ENCODE measurements at places on chromosomes 2 and 18. TPM values are rescaled to one million over a fixed set of nuclear protein-coding genes. Genes with fewer than 3 reads are reported as not detected.

GRCh38 chr18:56825321-56825720 is 174.2 kb downstream of the WDR7 start:
- no peak for DNase-seq
- H3K4me1 ChIP-seq: peaks cover 5% of the 10 kb centered on the region
- no peaks in the 10 kb centered on the region for H3K27me3 ChIP-seq
- no peak overlapping the region for H3K4me3 ChIP-seq
- H3K36me3 ChIP-seq: no peaks in the 10 kb centered on the region
- H3K27ac ChIP-seq: no peak overlapping the region

Gene SLC5A7
- total RNA-seq: not detected

Gene POMC
- total RNA-seq: 0.59 TPM

Gene TOGARAM2
- 0.72 TPM for total RNA-seq

Gene TMEM169
- 0.88 TPM for total RNA-seq

DNA sequence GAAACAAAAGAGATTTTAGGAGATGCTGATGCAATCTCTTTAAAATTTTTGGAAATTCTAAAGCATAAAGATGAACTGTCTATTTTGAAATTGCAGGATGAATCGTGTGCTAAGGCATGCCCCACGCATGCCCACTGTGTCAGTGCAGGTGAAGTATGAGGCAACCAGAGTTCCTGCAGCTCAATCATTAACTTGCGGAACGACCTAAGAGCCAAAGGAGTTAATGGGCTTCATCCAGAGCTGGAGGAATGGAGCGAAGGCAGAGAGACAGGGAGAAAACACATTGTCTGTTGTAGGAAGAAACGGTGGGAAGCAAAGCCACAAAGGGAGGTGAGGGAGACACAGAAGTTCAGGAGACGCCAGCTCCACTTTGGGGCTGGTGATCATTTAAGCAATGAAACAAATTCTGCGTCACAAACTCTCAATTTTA is 265.2 kb downstream of the CCDC85A start:
- H3K27ac ChIP-seq: no peak overlapping the region
- no peaks in the 10 kb centered on the region for H3K27me3 ChIP-seq
- H3K4me1 ChIP-seq: no peaks in the 10 kb centered on the region
- no peak for DNase-seq

Gene C1QL2
- total RNA-seq: not detected

DNA sequence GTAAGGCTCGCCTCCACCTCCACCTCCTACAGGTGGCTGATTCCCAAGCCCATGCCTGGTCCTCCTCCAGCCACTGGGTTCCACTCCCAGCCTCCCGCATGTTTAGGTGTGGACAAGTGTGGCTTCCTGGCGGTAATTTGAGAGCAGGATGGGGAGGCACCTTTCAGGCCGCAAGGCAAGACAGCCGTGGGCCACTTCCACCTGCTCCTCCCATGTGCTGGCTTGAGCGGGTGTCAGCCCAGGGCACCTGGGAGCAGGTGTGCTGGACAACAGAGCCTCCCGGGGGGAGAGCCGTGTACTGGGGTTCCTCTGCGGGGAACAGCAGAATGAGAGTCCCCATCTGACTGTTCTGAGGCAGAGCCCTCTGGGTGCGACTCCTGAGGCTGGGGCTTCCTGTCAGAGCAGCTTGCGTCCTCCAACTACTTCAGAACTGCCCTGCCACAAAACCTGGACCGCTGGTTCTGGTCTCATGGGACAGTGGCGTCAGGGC is 83.9 kb downstream of the TPO start:
- DNase-seq: peak; percentile 44
- H3K4me1 ChIP-seq: no peaks in the 10 kb centered on the region
- no peaks in the 10 kb centered on the region for H3K27me3 ChIP-seq
- H3K4me3 ChIP-seq: no peak overlapping the region

Gene ZNF892
- 6.5 TPM for total RNA-seq

Gene CDK5R2
- total RNA-seq: not detected

GRCh38 chr2:62787386-62787785 is 81.9 kb downstream of the EHBP1 start:
- H3K4me1 ChIP-seq: peaks cover 10% of the 10 kb centered on the region
- no peak for DNase-seq
- H3K27me3 ChIP-seq: no peaks in the 10 kb centered on the region
- H3K27ac ChIP-seq: no peak overlapping the region
- no peaks in the 10 kb centered on the region for H3K36me3 ChIP-seq
- H3K4me3 ChIP-seq: no peak overlapping the region

Gene POTEF
- total RNA-seq: 0.29 TPM

Gene ASB18
- total RNA-seq: under 0.01 TPM

GRCh38 chr2:8277921-8278571 is 403.8 kb upstream of the ID2 start:
- DNase-seq: no peak
- no peaks in the 10 kb centered on the region for H3K27me3 ChIP-seq
- no peaks in the 10 kb centered on the region for H3K4me1 ChIP-seq
- H3K27ac ChIP-seq: no peak overlapping the region

Gene FAM117B
- total RNA-seq: 3.2 TPM

Gene ANKRD23
- total RNA-seq: 1.8 TPM

DNA sequence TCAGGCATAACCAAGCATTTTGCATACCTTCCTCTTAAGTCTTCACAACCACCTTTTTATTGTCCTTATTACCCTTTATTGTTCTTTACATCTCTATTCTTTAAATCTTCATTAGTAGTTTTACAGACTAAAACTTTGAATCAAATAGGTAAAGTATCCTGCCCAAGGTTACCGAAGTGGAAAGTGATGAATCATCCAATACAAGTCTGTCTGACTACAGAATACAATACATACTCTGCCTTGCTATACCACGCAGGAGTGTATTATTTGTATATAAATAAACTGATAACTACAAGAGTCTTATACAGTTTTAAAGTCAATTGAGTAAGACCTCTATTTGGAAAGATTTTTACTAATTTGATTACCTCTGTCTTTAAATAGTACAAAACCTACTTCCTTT is 196.0 kb downstream of the ZEB2 start:
- H3K27ac ChIP-seq: no peak overlapping the region
- H3K4me1 ChIP-seq: peaks cover 17% of the 10 kb centered on the region
- no peak for DNase-seq
- no peaks in the 10 kb centered on the region for H3K27me3 ChIP-seq

Gene ITM2C
- total RNA-seq: 63.7 TPM

Gene MYCN
- not detected for total RNA-seq

Gene TRIB2
- 79.6 TPM for total RNA-seq

DNA sequence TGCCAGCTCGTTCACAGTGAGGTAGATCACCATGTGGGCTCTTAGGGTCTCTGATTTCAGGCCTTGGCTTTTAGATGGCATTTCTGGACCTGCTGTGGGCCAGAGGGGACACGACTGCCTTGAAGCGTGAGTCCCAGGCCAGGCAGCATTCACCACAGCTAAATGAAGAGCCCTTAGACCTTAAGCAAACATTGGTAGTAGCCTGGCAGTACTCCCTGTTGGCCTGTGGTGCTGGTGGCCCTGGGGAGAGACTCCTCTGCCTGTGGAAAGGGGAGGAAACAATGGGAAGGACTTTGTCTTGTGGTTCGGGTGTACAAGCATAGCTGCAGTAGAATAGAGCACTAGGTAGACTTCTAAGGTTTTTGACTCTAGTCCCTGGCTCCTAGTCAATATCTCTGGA is 456.0 kb upstream of the DCC start:
- no peak overlapping the region for H3K27ac ChIP-seq
- H3K36me3 ChIP-seq: no peaks in the 10 kb centered on the region
- no peaks in the 10 kb centered on the region for H3K27me3 ChIP-seq
- H3K4me1 ChIP-seq: no peaks in the 10 kb centered on the region
- no peak overlapping the region for H3K4me3 ChIP-seq

- no peaks in the 10 kb centered on the region for H3K36me3 ChIP-seq
- no peak overlapping the region for H3K27ac ChIP-seq
- no peak overlapping the region for H3K4me3 ChIP-seq
- no peak for DNase-seq
- peaks cover 7% of the 10 kb centered on the region for H3K4me1 ChIP-seq
Observed at GRCh38 chr2:74945788-74946331, 12.6 kb upstream of the POLE4 start.

Gene DPP10
- not detected for total RNA-seq

Gene GPN1
- 27.5 TPM for total RNA-seq

- no peak overlapping the region for H3K27ac ChIP-seq
- H3K36me3 ChIP-seq: no peaks in the 10 kb centered on the region
- H3K4me1 ChIP-seq: no peaks in the 10 kb centered on the region
- no peaks in the 10 kb centered on the region for H3K27me3 ChIP-seq
- DNase-seq: no peak
Observed at GRCh38 chr18:42649331-42650035, 466.0 kb downstream of the RIT2 start.

DNA sequence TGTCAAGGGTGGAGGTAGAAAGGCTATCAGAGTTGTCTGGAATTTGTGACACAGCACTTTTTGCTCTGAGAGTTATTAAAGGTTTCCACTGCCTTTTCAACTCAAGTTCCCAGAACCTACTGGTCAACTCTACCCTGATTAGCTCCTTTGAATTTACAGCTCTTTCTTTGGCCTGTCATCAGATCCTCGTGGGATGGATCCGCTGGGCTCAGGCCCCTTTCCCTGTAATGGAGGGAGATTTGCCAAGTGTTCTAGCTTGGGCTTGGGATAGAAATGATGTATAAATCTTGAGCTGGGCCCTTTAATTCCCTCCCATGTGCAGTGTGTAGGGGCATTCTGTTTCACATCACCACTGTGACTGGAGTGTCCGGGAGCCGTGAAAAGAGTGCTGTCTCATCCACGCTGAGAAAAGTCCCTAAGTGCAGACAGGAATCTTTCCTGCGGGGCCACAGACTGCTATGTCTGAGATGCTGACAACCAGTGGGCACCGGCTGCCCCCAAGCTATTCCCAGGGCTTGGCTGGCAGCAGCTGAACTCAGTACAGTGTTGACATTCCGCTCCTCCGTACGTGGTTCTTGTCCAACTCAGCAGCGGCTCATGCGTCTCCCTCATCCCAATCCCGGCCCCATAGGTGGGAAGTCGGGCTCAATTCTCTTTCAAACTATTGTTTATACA is 46.9 kb upstream of the ARHGAP28 start:
- no peak overlapping the region for H3K27ac ChIP-seq
- H3K27me3 ChIP-seq: no peaks in the 10 kb centered on the region
- DNase-seq: no peak
- H3K4me1 ChIP-seq: no peaks in the 10 kb centered on the region
- no peaks in the 10 kb centered on the region for H3K36me3 ChIP-seq

DNA sequence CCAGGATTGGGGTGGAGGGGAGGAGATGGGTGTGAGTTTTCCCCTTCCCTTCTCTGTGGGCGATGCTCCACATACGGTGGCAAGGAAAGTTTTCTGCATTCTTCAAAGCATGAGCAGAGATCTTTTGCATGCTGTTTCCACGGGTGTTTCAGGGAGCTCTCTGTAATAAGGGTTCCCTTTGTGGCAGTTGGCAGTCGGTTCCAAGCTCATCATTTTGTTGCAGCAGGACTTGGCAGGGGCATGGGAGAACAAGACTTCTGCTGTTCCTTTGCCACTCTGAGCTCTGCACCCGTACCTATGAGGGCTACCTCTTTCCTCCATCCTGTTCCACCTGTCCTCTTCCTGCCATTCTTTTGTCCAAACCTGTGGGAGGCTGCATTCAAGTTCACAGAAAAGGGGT is 71.3 kb upstream of the SPRED2 start:
- H3K27me3 ChIP-seq: no peaks in the 10 kb centered on the region
- DNase-seq: no peak

Gene PFN4
- not detected for total RNA-seq

GRCh38 chr2:173815772-173816171 is 149.4 kb downstream of the SP3 start:
- no peaks in the 10 kb centered on the region for H3K4me1 ChIP-seq
- no peak for DNase-seq
- no peaks in the 10 kb centered on the region for H3K36me3 ChIP-seq
- H3K4me3 ChIP-seq: no peak overlapping the region

Gene RTKN
- 16.2 TPM for total RNA-seq

GRCh38 chr2:58562276-58562675 is 321.2 kb upstream of the FANCL start:
- H3K36me3 ChIP-seq: no peaks in the 10 kb centered on the region
- H3K4me1 ChIP-seq: no peaks in the 10 kb centered on the region
- H3K27me3 ChIP-seq: no peaks in the 10 kb centered on the region

Gene LYG1
- 0.88 TPM for total RNA-seq

GRCh38 chr2:33494877-33495641 is 18.6 kb downstream of the RASGRP3 start:
- peaks cover 2% of the 10 kb centered on the region for H3K27me3 ChIP-seq
- H3K36me3 ChIP-seq: no peaks in the 10 kb centered on the region
- no peak for DNase-seq
- H3K27ac ChIP-seq: no peak overlapping the region
- no peaks in the 10 kb centered on the region for H3K4me1 ChIP-seq

GRCh38 chr18:21163647-21164547 is 52.3 kb upstream of the ROCK1 start:
- no peaks in the 10 kb centered on the region for H3K27me3 ChIP-seq
- peak overlapping the region; percentile 90 for H3K27ac ChIP-seq
- DNase-seq: peak; percentile 86
- peaks cover 17% of the 10 kb centered on the region for H3K4me1 ChIP-seq
- no peaks in the 10 kb centered on the region for H3K36me3 ChIP-seq
- H3K4me3 ChIP-seq: peak overlapping the region; percentile 53

Gene CIB4
- not detected for total RNA-seq

DNA sequence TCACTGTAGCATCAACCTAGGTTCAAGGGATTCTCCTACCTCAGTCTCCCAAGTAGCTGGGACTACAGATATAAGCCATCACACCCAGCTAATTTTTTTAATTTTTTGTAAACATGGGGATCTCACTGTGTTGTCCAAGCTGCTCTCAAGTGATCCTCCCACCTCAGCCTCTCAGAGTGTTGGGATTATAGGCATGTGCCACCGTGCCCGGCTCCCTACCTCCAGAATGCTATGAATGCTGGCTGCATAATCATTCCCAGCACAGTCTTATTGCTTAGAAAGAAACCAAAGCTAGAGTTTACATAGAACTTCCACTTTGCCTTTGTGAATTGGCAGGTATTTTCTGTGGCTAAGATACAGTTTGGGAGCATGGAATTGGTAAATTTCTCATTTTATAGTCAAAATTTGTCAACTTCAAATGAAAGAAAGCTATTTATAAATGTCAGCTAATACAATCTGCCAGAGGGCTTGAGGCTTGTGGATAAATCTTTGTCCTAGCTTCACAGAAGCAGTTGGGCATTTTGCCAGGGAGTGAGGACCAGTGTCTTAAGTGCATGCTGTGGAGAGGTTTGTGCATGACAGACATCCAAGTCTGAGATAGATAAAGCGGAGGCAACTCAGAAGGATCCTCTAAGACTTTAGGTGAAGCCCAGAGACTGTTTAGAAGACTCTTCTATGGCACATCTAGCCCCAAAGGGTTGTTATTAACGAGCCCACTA is 175.4 kb downstream of the ANTXR1 start:
- no peaks in the 10 kb centered on the region for H3K27me3 ChIP-seq
- peaks cover 29% of the 10 kb centered on the region for H3K4me1 ChIP-seq
- H3K4me3 ChIP-seq: no peak overlapping the region
- H3K27ac ChIP-seq: no peak overlapping the region
- peaks cover 32% of the 10 kb centered on the region for H3K36me3 ChIP-seq

Gene DYNC2LI1
- 29.2 TPM for total RNA-seq

Gene AQP4
- not detected for total RNA-seq

Gene CXCR4
- under 0.01 TPM for total RNA-seq

Measured in osteoblast (primary cell).